ENCODE measurements at places on chromosomes 7 and 10.

DNA sequence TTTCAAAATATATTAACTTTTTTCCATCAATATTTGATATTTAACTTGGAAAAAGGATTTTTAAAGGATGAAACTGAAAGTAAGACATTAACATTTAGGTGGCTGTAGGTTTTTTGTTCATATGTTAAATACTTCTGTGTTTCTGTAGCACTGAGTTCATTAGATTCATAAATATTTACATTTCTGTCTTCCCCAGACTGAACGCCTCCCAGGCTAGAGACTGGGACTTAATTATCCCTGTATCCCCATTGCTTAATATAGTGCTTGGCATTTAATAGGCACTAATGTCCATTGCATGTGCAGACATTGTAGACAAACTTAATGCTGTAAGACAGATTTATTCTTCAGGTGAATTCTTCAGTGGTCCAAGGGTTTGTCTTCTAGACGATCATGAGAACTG, 7.4 kb downstream of the PTPN12 start:
- DNase-seq = no peak

- no peak for DNase-seq
These were observed 52.7 kb upstream of the BTRC start for GRCh38 chr10:101301111-101301731.

DNA sequence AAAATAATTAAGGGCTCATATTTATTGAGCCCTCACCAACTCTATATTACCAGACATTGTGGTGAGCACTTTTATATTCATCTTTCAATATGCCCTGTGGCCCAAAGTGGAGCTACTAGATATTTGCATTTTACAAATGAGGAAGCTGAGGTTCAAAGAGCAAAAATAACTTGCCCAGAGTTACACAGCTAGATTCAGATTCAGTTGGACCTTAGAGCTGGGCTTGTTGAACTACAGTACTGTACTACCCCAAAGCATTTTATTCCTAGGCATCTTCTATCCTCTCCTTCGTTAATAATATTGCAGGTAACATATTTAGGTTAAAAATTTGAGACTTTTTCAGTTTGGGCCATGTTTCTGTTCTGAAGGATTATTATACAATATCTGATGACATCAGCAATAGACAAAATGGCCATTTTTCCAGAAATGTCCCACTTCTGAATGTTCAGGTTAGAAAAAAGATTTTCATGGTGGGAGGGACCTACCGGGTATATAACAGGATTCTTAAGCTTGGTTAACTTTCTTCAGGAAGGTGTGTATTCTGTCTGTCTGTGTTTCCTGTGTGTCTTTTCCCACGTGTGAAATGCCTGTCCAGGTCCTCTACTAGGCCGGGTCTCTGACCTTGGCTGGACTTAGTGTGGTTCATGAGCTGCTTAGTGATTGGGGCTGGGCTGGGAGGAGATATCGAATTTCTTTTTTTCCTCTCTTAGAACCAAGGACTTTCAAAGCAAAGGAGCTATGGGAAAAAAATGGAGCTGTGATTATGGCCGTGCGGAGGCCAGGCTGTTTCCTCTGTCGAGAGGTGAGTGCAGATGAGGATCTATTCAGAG, 13.6 kb downstream of the PRXL2A start:
- no peak for DNase-seq

DNA sequence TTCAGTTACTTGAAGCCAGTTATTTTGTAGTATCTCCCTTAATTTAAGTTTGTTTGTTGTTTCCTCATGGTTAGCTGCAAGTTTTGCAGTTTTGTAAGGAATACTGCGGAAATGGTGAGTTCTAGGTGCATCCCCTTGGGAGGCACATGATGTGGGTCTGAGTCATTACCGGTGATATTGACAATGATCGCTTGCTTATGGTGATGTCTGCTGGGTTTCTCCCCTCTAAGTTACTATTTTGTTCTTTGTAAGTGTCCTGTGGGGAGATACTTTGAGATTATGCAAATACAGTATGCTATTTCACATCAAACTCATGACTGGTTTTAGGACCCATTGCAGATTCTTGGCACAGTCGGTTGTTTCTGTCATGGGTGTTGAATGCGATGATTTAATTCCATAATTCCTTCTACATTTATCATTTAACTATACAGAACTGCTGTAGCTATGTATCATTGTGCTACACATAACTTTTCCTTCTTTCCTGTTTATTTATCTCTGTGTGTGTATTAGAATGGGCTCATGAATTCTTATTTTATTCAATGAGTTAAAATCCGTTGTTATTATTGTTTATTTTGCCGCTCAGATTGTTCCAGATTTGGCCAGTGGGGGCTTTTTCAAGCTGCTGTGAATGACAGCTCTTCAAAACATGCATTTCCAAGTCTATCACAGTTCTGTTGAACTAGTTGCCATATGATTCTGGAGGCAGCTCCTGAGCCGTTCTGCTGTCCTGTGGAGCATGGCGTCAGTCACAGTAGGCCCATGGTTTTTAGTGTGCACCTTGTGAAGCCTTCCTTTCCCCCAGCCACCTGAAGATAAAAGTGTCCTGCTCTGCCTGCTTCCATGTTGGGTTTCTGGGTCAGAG, 18.4 kb downstream of the TSPAN14 start:
- DNase-seq = no peak

GRCh38 chr10:79044846-79045245, 23.9 kb upstream of the ZMIZ1 start:
- DNase-seq = no peak

- DNase-seq = no peak
These were observed 11.6 kb upstream of the SVIL start for GRCh38 chr10:29646238-29646902.

DNA sequence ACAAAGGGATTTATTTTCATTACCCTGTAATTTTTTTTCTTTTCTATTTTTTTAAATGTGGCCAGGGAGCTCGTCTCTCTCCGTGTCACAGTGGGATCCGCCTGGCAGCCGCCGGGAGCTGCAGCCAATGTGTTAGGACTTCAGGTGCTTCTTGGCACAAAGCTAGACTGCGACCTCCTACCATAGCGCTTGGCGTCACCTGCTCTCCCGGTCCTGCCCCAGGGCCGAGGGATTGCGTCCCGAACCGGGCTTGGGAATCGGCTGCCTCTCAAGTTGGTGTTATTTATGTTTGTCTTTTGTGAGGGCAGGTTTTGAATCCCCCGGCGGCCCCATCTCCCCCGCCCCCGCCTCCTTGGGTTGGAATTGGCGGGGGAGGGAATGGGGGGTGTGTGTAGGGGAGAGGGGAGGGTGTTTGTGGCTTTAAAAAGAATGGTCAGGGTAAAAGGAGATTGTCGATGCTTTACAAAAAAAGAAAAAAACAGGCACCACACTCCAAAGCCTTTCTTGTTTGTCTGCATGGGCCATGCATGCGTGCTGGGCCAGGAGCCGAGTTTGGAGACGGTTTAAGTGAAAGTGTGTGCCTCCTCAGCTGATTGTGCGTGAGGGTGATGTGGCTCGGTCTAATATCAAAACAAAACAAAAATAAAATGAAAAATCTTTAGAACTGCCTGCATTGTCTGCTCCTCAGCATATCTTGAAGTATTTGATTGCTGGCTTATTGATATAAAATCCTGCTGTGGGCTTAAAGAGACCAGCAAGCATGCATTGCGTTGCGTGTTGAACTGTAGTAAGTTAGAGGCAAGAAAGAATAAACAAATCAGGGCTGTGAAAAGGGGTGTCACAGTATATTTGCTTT, 1.2 kb downstream of the PPP1R9A start:
- DNase-seq = no peak

DNA sequence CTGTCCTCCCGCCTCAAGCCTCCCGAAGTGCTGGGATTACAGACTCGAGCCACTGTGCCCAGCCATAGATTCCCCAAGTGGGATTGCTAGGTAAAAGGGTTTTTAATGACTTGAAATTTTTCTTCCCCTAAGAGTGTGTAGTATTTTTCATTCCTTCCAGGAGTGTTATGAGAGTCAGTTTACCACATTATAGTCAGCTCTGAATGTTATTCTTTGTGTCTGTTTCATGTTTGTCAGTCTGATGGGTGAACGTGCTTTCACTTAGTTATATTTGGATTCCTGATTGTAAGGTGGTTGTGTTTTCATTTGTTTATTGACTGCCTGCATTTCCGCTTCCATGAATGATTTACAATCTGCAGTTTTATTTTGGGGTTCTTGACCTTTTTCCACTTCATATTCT, 6.3 kb downstream of the ZNF212 start:
- DNase-seq = no peak

DNA sequence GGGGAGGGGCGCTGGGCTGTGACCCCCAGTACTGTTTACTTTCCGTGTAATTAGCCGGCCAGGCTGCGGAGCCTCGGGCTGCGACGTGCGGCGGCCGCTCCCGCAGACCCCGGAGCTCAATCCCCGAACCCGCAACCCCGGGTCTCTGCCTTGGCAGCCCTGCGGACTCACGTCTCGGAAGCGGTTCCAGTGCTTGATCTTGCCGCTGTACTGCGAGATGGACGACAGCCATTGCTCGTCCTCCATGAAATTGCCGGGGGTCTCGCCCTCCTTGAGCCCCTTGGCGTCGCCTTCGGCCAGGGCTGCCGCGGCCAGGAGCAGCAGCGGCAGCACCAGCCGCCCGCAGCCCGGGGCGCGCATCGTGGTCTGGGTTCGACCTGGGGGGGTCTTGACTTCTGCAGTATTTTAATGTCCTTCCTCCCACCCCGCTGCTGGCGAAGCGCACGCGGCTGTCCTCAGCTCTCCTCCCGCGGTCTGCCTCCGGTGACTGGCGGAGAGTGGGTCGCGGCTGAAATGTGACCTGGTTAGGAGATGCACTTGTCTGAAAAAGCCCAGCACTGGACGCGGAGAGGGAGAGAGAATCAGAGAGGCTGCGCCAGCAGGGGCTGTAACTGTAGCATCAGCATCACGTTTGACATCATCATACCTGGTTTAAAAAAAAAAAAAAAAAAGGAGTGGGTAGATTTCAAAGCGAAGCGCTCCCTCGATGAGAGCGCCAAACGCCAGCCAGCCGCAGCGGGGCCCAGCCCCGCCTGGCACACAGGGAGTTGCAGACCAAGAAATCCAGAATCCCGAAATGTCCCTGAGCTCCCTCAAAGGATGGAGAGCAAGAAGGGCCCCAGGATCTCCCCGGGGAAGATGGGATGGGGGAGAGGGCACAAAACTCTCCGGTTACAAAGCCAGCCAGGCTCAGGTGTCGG, at the start of gene SPOCK2:
Gene SPOCK2, minus strand, starts transcription at position 583 of the 920 bp plus-strand sequence. Its CDS starts 223 bp downstream, at position 360.
- peak; percentile 44 for DNase-seq

DNA sequence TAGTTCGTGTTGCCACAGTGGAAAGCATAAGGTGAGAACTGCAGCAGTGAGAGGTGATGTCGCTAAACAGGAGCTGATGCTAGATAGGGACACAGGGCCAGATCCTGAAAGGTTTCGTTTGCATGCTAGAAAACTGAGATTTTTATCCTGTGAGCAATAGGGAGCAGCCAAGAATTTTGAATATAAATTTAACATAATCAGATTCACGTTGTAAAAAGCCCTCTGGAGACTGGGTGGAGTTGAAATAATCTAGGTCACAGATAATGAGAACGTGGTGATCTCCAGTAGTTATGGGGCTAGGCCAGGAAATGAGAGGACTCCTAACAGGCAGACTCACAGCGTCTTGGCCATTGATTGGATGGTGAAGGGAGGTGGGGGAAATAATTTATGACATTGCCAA, 92.1 kb upstream of the IMMP2L start:
- DNase-seq = no peak

GRCh38 chr10:78847485-78847884, 221.3 kb upstream of the ZMIZ1 start:
- DNase-seq = no peak

GRCh38 chr10:131193923-131194322, 117.6 kb downstream of the TCERG1L start:
- no peak for DNase-seq

- no peak for DNase-seq
These were observed 89.8 kb upstream of the NPVF start for GRCh38 chr7:25318047-25318446.

DNA sequence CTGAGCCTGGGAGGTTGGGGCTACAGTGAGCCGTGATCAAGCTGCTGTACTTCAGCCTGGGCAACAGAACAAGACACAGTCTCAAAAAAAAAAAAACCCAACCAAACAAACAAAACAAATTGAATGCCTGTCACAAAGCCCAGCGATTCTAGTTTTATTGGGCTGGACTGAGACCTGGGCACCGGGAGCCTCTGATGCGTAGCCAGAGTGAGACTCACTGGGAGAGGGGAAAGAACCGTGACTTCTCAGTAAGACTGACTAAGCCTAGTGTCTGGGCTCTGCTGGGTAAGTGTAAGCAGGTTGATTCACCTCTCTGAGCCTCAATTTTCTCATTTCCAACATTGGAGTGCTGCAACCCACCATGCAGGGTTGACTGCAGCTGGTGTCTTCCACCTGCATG, 10.1 kb upstream of the LEP start:
- no peak for DNase-seq

- DNase-seq = no peak
These were observed 468.6 kb downstream of the PHTF2 start for GRCh38 chr7:78267141-78267540.

- DNase-seq = no peak
These were observed 184.8 kb downstream of the GNAI1 start for GRCh38 chr7:80319461-80319860.

- no peak for DNase-seq
These were observed 38.2 kb upstream of the CYP2C18 start for GRCh38 chr10:94645285-94645684.

- no peak for DNase-seq
These were observed 36.0 kb downstream of the MAT1A start for GRCh38 chr10:80253266-80253962.

GRCh38 chr7:132368246-132368900, 207.9 kb downstream of the PLXNA4 start:
- DNase-seq = no peak

DNA sequence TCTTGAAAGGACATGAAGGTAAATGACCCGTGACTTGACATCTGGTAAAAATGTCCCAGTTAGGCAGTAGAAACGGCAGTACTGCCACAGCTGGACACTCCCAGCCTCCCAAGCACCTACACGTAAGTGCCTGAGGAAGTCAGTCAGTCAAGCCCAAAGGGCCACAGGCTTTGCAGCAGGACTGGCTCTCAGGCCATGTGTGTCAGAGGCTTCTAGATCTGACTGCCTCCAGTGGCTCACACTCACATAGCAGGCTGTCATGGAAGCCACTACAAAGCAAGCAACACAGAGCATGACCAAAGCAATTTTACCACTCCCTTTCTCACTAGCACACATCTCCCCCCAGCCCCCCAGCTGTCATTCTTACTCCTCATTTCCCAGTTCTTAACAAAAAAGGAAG, 17.8 kb upstream of the CCNJ start:
- no peak for DNase-seq

DNA sequence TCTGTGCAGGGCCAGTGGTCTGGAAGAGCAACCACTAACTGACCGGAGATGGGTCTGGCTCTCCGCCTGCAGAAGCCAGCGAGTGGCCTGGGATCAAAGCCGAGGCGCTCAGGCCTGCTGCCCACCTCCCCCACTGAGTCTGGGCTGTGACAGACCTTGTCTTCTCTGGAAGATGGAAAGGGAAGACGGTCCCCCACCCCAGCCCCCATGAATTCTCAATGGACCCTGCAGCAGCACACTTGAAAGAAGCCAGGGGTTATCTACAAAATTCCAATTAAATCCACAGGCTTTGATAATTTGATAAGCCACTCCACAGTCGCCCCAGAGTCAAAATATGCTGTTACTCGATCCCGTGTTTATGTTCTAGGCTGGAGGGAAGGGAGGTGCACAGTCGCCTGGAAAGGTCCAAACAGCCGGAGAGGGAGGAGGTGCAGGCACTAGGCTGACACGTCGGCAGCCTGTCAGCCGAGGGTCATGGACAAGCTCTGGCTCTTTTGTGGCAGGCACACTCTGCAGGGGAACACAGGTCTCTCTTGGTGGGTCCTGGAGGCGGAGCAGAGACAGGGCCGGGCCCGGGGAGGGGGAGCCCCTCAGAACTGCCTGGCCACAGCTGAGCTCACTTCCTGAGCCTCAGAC, 134.9 kb downstream of the SH3PXD2A start:
- no peak for DNase-seq

GRCh38 chr10:17882557-17882956, 69.2 kb upstream of the SLC39A12 start:
- no peak for DNase-seq
